ENCODE measurements at places on chromosomes 11 and 22. TPM values are rescaled to one million over a fixed set of nuclear protein-coding genes. Genes with fewer than 3 reads are reported as not detected.

- peaks cover 5% of the 10 kb centered on the region for H3K36me3 ChIP-seq
- H3K27ac ChIP-seq: no peak overlapping the region
- no peak overlapping the region for H3K4me3 ChIP-seq
- no peaks in the 10 kb centered on the region for H3K27me3 ChIP-seq
- peaks cover 12% of the 10 kb centered on the region for H3K4me1 ChIP-seq
Measured at GRCh38 chr22:46681010-46681409, 57.0 kb downstream of the CERK start.

- no peak for DNase-seq
- no peaks in the 10 kb centered on the region for H3K4me1 ChIP-seq
- no peak overlapping the region for H3K27ac ChIP-seq
- no peak overlapping the region for H3K4me3 ChIP-seq
Measured at GRCh38 chr11:111364503-111364902, 14.6 kb downstream of the POU2AF1 start.

GRCh38 chr11:15143855-15144254 lies 29.1 kb downstream of the INSC start:
- peaks cover 35% of the 10 kb centered on the region for H3K4me1 ChIP-seq
- DNase-seq: no peak
- H3K36me3 ChIP-seq: no peaks in the 10 kb centered on the region
- no peak overlapping the region for H3K4me3 ChIP-seq
- H3K27me3 ChIP-seq: no peaks in the 10 kb centered on the region
- no peak overlapping the region for H3K27ac ChIP-seq

GRCh38 chr22:43883719-43884415 lies 7.9 kb downstream of the PNPLA5 start:
- H3K36me3 ChIP-seq: no peaks in the 10 kb centered on the region
- H3K27ac ChIP-seq: no peak overlapping the region
- no peak for DNase-seq
- H3K4me3 ChIP-seq: no peak overlapping the region

GRCh38 chr22:22803285-22803853 lies 84.2 kb upstream of the IGLL5 start:
- no peaks in the 10 kb centered on the region for H3K36me3 ChIP-seq
- H3K4me3 ChIP-seq: no peak overlapping the region
- H3K27ac ChIP-seq: no peak overlapping the region
- DNase-seq: no peak

DNA sequence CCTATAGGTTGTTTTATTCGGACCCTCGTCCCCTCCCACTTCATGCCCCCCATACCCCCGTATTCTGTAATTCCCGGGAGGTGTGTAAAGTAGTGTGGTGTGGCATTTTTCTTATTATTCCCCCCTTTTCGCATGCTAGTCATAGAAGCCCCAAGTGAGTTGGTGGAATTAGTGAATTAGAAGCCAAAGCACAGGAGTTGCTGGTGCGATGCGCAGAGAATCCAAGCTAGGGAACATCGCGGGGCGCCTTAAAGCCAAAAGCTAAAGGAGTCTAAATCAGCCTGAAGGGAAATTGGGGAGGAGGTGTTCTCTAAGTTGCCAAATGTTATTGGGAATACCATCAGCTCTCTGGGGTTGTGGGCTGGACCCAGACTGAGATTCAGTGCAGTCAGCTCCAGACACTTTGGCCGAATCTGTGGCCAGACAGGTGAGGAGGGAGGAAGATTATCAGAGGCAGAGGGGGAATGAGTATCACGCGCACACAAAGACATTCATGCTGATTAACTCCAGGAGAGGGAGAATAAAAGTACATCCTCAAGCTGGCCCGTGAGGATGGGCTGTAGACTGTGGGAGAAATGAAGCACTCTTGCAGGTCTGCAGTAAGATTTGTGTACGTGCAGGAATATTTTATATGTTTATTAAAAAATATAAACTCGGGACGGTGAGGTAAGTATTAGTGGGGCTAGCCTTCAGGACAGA lies 102.8 kb upstream of the HSD17B12 start:
- H3K27ac ChIP-seq: no peak overlapping the region
- no peak overlapping the region for H3K4me3 ChIP-seq
- no peak for DNase-seq
- peaks cover 21% of the 10 kb centered on the region for H3K27me3 ChIP-seq

- peak overlapping the region; percentile 92 for H3K4me3 ChIP-seq
- peaks cover 54% of the 10 kb centered on the region for H3K4me1 ChIP-seq
- no peaks in the 10 kb centered on the region for H3K36me3 ChIP-seq
- DNase-seq: peak; percentile 98
Measured at GRCh38 chr22:50305923-50306566, 1.4 kb downstream of the PLXNB2 start.

- no peaks in the 10 kb centered on the region for H3K36me3 ChIP-seq
- no peak overlapping the region for H3K27ac ChIP-seq
- H3K4me1 ChIP-seq: no peaks in the 10 kb centered on the region
- no peaks in the 10 kb centered on the region for H3K27me3 ChIP-seq
- DNase-seq: peak; percentile 73
Measured at GRCh38 chr11:104830080-104830479, 68.2 kb downstream of the CASP12 start.

- H3K4me3 ChIP-seq: no peak overlapping the region
- no peaks in the 10 kb centered on the region for H3K36me3 ChIP-seq
- H3K27ac ChIP-seq: peak overlapping the region; percentile 81
- peaks cover 13% of the 10 kb centered on the region for H3K4me1 ChIP-seq
- no peak for DNase-seq
Measured at GRCh38 chr11:67506426-67507051, 1.4 kb upstream of the PITPNM1 start.

GRCh38 chr11:69304686-69305085 lies 10.7 kb downstream of the MYEOV start:
- H3K4me3 ChIP-seq: no peak overlapping the region
- DNase-seq: no peak
- peaks cover 27% of the 10 kb centered on the region for H3K4me1 ChIP-seq
- no peaks in the 10 kb centered on the region for H3K27me3 ChIP-seq
- H3K27ac ChIP-seq: no peak overlapping the region

GRCh38 chr11:16795146-16795545 lies 56.7 kb downstream of the C11orf58 start:
- H3K4me1 ChIP-seq: peaks cover 13% of the 10 kb centered on the region
- H3K27ac ChIP-seq: no peak overlapping the region
- no peaks in the 10 kb centered on the region for H3K27me3 ChIP-seq
- DNase-seq: no peak
- H3K4me3 ChIP-seq: no peak overlapping the region
- H3K36me3 ChIP-seq: no peaks in the 10 kb centered on the region

DNA sequence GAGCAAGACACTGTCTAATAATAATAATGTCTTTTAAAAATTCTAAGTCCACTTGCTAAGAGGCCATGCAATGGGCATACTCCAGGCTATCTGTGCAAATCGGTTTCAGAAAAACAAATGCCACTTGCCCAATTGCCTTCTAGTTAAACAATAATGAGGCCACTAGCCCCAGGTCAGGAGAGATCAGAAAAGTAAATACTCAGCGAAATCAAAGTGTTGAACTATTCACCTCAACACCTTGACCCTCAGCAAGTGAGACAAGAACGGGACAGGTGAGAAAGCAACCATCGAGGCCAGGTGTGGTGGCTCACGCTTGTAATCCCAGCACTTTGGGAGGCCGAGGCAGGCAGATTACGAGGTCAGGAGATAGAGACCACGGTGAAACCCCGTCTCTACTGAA lies 72.3 kb upstream of the SYN3 start:
- H3K27ac ChIP-seq: no peak overlapping the region
- H3K36me3 ChIP-seq: no peaks in the 10 kb centered on the region
- no peak for DNase-seq
- no peak overlapping the region for H3K4me3 ChIP-seq

GRCh38 chr11:8775332-8775731 lies 92.7 kb downstream of the RPL27A start:
- no peak overlapping the region for H3K4me3 ChIP-seq
- H3K36me3 ChIP-seq: no peaks in the 10 kb centered on the region
- DNase-seq: no peak
- no peak overlapping the region for H3K27ac ChIP-seq

DNA sequence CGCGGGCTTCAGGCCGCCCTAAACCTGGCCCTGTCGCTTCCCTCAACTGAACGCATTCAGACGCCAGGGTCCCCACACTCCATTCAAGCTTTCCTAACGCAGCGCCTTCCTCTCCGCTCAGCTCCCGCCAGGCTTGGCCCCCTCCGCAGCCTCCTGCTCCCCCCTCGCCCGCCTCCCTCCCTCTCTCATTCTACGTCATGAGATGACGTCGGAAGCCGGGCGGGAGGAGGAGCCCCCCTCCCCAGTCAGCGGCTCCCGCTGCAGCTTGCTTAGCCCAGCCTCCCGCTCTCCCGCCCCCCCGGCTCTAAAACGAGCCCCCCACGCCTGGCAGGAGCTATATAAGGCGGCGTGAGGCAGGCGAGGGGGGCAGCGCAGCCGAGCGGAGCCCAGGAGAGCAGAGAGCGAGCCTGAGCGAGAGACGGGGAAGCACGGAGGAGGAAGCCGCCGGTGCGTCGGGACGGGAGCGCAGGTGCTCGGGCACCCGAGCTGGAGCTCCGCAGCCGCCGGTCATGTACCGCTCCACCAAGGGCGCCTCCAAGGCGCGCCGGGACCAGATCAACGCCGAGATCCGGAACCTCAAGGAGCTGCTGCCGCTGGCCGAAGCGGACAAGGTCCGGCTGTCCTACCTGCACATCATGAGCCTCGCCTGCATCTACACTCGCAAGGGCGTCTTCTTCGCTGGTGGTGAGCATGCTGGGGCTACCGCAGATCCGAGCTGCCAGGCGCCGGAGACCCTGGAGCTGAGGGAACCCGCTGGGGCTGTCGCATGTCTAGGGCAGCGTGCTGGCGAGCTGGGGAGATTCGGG lies at the start of gene NPAS4:
NPAS4 (plus strand) TSS at position 365 of the 806 bp plus-strand sequence; CDS start at position 510, 145 bp downstream.
- no peak within 1 kb of the TSS for H3K4me3 ChIP-seq
- 0 out of 2 replicates have a peak, but pooled peaks cover 5% of the 10 kb centered on the region for H3K27me3 ChIP-seq
- no peak for DNase-seq
- no peak within 1 kb of the TSS for H3K27ac ChIP-seq
- H3K4me1 ChIP-seq: peaks cover 12% of the 10 kb centered on the region
- H3K36me3 ChIP-seq: no peaks in the 10 kb centered on the region

DNA sequence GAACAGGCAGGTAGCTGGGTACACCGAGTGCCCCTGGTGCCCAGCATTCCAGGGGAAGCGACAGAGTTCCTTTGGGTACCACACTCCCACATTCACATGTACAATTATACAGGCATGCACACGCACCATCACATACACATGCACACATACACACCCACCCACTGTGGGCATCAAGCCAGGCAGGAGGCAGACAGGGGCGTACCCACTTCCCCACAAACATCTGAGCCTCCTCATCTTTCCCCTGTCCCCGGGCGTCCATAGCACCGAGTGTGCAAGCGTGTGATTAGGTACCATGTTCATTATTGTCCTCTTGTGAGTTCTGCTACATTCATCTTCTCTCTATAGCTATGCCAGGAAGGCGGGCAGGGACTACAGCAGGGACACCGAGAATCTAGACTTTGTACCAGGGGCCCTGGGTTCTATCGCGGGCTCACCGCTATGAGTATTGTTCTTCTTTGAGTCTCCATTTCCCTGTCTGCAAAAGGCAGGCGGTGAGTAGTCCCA lies 2.1 kb upstream of the CARD10 start:
- H3K4me3 ChIP-seq: no peak overlapping the region
- DNase-seq: no peak
- no peak overlapping the region for H3K27ac ChIP-seq
- H3K36me3 ChIP-seq: no peaks in the 10 kb centered on the region
- H3K4me1 ChIP-seq: peaks cover 18% of the 10 kb centered on the region

GRCh38 chr11:101326141-101326540 lies 196.5 kb upstream of the PGR start:
- H3K36me3 ChIP-seq: no peaks in the 10 kb centered on the region
- no peak overlapping the region for H3K4me3 ChIP-seq
- no peaks in the 10 kb centered on the region for H3K4me1 ChIP-seq
- no peak overlapping the region for H3K27ac ChIP-seq
- DNase-seq: no peak

DNA sequence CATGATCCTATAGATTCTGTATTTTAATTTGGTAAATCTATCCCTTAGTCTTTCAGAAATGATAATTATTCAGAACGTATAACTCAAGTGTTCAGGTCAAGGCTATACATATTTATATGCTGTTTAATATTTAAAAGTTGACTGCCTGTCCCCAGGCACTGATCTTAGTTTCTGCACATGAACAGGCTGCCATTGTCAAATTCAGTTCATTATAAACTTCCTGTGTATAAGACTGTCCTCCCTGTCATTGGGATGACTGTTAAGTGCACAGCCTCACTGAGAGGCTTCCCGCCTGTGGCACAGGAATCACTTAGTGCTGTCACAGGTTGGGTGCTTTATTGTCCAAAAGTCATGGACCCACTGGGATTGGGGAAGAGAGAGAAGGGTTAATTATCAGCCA lies 92.1 kb upstream of the TTC12 start:
- no peak for DNase-seq
- H3K27me3 ChIP-seq: no peaks in the 10 kb centered on the region
- H3K27ac ChIP-seq: no peak overlapping the region
- no peaks in the 10 kb centered on the region for H3K36me3 ChIP-seq
- no peaks in the 10 kb centered on the region for H3K4me1 ChIP-seq

DNA sequence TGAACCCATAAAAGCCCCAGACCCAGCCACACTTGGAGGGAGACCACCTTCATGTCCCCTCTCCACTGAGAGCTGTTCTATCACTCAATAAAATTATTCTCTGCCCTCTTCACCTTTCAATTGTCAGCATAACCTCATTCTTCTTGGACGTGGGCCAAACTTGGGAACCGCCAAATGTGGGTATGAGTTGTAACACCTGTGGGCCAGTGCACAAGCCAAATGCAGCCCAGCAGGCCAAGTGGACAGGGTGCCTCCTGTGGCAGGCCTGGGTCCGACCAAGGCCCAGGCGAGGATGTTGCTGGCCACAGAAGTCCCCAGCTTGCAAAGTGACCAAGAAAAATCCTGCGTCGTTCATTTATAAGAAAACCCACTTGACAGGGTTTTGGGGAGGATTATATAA lies 621.2 kb downstream of the METTL15 start:
- peaks cover 22% of the 10 kb centered on the region for H3K4me1 ChIP-seq
- no peaks in the 10 kb centered on the region for H3K36me3 ChIP-seq
- H3K4me3 ChIP-seq: no peak overlapping the region
- H3K27me3 ChIP-seq: no peaks in the 10 kb centered on the region

- peaks cover 17% of the 10 kb centered on the region for H3K4me1 ChIP-seq
- no peaks in the 10 kb centered on the region for H3K36me3 ChIP-seq
- H3K27me3 ChIP-seq: no peaks in the 10 kb centered on the region
Measured at GRCh38 chr11:79184285-79184684, 256.5 kb downstream of the TENM4 start.

DNA sequence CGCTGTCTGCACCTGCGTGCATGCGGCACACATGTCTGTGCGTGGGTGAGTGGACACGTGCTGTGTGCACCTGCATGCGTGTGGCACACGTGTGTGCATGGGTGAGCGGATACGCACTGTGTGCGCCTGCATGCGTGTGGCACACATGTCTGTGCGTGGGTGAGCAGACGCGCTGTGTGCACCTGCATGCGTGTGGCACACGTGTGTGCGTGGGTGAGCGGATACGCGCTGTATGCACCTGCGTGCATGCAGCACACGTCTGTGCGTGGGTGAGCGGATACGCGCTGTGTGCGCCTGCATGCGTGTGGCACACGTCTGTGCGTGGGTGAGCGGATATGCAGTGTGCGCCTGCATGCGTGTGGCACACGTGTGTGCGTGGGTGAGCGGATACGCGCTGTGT lies 27.1 kb upstream of the ACR start:
- no peaks in the 10 kb centered on the region for H3K36me3 ChIP-seq
- no peak overlapping the region for H3K4me3 ChIP-seq
- H3K27me3 ChIP-seq: no peaks in the 10 kb centered on the region
- DNase-seq: no peak
- H3K27ac ChIP-seq: no peak overlapping the region

SCUBE1 gene
- total RNA-seq: not detected

PHOX2A gene
- not detected for total RNA-seq

PATE4 gene
- not detected for total RNA-seq

MS4A8 gene
- not detected for total RNA-seq

APLNR gene
- total RNA-seq: not detected

OR8D1 gene
- not detected for total RNA-seq

NXPE1 gene
- total RNA-seq: not detected
